ENCODE measurements at places on chromosomes 6 and 20. TPM values are rescaled to one million over a fixed set of nuclear protein-coding genes. Genes with fewer than 3 reads are reported as not detected.

The ZNF318 gene
- 22.9 TPM for total RNA-seq

The ARMC2 gene
- 2.4 TPM for total RNA-seq

The HSPA12B gene
- total RNA-seq, result not detected

The COL9A3 gene
- total RNA-seq, result not detected

The PHACTR3 gene
- total RNA-seq, result 0.21 TPM

The TULP4 gene
- 105 TPM for total RNA-seq

The DCDC2 gene
- total RNA-seq, result 0.10 TPM

The PSMG4 gene
- total RNA-seq, result 11.8 TPM

The ADGB gene
- total RNA-seq, result not detected

The RAB32 gene
- total RNA-seq, result 37.6 TPM

The SNAP91 gene
- total RNA-seq, result not detected

The TRIM10 gene
- total RNA-seq, result 0.21 TPM

The HLA-DMB gene
- 67.8 TPM for total RNA-seq

The MUC22 gene
- not detected for total RNA-seq

The ATXN1 gene
- total RNA-seq, result 83.4 TPM

The SLC35D3 gene
- total RNA-seq, result 0.52 TPM

The HSPA1L gene
- total RNA-seq, result 2.7 TPM

The MEP1A gene
- total RNA-seq, result not detected

The MAS1 gene
- 0.10 TPM for total RNA-seq

The MYT1 gene
- total RNA-seq, result not detected

The LSM14B gene
- 17.8 TPM for total RNA-seq

The KIAA1755 gene
- total RNA-seq, result 0.10 TPM

The WFDC2 gene
- total RNA-seq, result not detected

The KHDC1L gene
- not detected for total RNA-seq

The PPP1R11 gene
- total RNA-seq, result 29.0 TPM

The PDE10A gene
- 0.10 TPM for total RNA-seq

The CLPSL2 gene
- total RNA-seq, result not detected

The CD24 gene
- 2.4 TPM for total RNA-seq

The TMC2 gene
- total RNA-seq, result not detected

The PPP1R3G gene
- total RNA-seq, result 0.31 TPM

The SIRPD gene
- total RNA-seq, result 0.42 TPM

The RNF182 gene
- not detected for total RNA-seq

The CLIC5 gene
- total RNA-seq, result 0.52 TPM

The EEF1A2 gene
- total RNA-seq, result 0.73 TPM

The XKR7 gene
- under 0.01 TPM for total RNA-seq

The SPACA1 gene
- total RNA-seq, result not detected

The PCK1 gene
- total RNA-seq, result not detected

The HUS1B gene
- total RNA-seq, result 4.5 TPM
